Kidney (tissue), 22 donors: ENCODE measurements at places on chromosomes 2 and 18. TPM values are rescaled to one million over a fixed set of nuclear protein-coding genes. Genes with fewer than 3 reads are reported as not detected.
A peak's percentile ranks its signal among the peaks of the same experiment; 100 is the strongest.

Gene PREB
- total RNA-seq, result 46.1 TPM

Gene RAX
- not detected for total RNA-seq

DNA sequence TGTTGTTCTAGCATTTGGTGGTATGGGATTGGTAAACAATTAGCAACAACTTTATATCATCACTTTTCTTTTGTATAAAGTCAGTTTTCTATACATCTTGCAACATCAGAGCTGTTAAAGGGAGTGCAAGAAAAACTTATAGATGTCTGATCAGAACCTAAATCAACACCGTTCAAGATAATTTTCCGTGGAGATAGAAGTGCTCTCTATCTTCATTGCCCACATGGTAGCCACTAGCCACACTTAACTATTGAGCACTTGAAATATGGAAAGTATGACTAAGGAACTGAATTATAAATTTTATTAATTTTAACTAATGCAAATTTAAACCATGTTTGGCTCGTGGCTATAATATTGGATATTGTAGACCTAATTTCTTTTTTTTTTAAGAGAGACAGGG is 5.2 kb downstream of the TTC27 start:
- DNase-seq, result no peak

Gene MEP1B
- not detected for total RNA-seq

DNA sequence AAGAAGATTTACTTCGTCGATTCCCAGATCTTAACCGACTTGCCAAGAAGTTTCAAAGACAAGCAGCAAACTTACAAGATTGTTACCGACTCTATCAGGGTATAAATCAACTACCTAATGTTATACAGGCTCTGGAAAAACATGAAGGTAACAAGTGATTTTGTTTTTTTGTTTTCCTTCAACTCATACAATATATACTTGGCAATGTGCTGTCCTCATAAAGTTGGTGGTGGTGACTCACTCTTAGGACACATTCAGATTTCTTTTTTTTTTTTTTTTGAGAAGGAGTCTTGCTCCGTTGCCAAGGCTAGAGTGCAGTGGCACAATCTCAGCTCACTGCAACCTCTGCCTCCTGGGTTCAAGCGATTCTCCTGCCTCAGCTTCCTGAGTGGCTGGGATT is 26.8 kb downstream of the MSH2 start:
- DNase-seq, result no peak

Gene LDAH
- 20.4 TPM for total RNA-seq

Gene TDRD15
- total RNA-seq, result 0.06 TPM

GRCh38 chr2:1556776-1557466 is 143.7 kb downstream of the TPO start:
- DNase-seq, result peak; percentile 55

DNA sequence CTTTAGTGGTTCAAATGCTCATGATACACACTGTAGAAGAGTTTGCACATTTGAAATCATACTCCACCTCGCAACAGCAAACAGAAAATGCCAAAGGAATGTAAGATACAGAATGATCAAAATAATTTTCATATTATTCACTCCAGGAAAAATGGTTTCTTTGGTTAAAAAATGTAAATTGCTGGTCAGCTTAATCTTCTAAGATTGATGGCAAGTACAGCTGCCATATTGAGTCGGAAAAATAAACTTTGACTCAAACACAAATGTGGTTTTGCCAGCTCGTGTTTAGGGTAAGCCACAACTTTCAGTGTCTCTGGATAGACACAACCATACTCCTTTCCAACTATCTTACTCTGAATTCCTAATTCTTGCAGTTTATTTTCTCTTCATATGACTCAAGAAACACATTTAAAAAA is 154.9 kb upstream of the SMIM21 start:
- no peak for DNase-seq

GRCh38 chr2:145652571-145653545 is 1132.9 kb upstream of the ZEB2 start:
- DNase-seq, result no peak

Gene KLHL41
- 1.8 TPM for total RNA-seq

- DNase-seq, result no peak
These were observed 9.3 kb downstream of the PSTPIP2 start for GRCh38 chr18:46062781-46063180.

DNA sequence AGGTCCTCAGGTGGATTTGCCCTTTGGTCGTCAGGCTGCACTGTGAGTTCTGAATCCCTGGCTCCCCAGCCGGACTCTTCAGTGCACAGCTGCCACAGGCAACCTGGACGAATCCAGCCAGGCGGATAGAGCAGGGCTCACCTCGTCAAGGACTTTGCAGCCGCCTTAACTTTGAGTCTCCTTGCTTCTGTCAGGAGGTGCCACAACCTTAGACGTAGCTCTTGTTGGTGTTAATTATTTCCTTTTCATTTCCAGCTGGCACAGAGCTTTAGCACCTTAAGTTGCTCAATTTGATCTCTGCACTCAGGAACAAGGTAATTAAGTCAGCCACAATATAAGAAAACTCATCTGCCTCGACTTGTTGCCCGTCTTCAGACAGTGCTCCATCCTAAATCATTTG is 17.7 kb downstream of the SMIM21 start:
- DNase-seq, result peak; percentile 27

Gene DNAJB2
- total RNA-seq, result 94.3 TPM

GRCh38 chr2:101596333-101596732 is 101.2 kb upstream of the MAP4K4 start:
- DNase-seq, result no peak

DNA sequence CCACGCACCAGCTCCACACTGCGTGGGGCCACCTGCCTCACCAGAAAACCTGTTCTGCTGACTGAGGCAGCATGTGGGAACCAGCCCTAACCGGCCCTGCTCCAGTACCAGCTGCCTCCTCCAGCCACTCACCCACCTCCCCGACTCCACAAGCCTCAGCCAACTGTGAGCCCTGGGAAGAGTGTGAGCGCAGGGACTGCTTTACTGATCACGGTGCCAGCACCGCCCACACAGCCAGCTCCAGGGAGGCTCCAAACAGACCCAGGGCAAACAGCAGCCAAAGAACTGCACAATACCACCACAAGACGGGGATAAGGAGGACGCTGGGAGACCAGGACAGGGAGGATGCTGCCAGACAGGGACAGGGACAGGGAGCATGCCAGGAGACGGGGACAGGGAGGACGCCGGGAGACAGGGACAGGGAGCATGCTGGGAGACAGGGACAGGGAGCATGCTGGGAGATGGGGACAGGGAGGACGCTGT is 28.4 kb downstream of the EIPR1 start:
- peak; percentile 90 for DNase-seq

Gene ARHGAP25
- 20.4 TPM for total RNA-seq

GRCh38 chr2:112345030-112346027 is 69.9 kb downstream of the ZC3H6 start:
- DNase-seq, result no peak

- DNase-seq, result no peak
These were observed 1.2 kb downstream of the CNOT9 start for GRCh38 chr2:218569661-218570500.

- DNase-seq, result peak; percentile 35
These were observed 503 bp downstream of the ZNF513 start for GRCh38 chr2:27379836-27380625.

DNA sequence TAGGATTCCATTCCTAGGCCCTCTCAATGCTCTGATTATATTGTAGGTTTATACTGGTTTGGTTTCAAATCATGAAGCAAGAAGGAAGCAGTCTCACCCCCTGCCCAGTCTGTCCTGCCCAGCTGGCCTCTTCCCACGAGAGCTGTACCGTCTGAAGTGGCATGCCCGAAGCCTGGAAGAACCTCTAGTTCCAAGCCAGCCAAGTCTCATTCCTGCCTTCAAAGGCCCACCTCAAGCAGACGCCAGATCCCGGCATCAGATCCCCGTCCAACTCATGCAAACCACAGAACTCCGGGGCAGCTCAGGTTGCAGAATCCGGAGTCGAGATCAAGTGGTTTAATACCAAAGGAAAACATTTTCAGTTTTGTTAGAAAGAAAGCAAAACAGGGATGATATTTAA is 234.4 kb downstream of the LPIN1 start:
- DNase-seq, result no peak

DNA sequence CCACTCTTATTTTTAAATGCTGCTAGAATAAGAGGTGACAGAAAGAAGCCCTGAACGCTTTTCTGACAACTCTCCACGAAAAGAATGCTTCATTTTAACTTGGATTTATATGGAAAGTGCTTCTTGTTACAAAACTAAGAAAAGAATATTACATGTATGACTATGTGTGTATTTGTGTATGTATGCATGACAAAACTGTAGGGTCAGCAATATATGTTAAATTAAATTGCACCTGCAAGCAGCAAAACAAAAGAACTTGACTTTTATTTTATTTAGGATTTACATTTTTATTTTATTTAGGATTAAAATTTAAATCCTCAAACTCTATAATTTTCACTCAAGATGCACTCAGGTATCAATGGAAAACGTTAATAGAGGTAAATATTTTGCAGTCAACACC is 187.1 kb downstream of the NR4A2 start:
- DNase-seq, result no peak

DNA sequence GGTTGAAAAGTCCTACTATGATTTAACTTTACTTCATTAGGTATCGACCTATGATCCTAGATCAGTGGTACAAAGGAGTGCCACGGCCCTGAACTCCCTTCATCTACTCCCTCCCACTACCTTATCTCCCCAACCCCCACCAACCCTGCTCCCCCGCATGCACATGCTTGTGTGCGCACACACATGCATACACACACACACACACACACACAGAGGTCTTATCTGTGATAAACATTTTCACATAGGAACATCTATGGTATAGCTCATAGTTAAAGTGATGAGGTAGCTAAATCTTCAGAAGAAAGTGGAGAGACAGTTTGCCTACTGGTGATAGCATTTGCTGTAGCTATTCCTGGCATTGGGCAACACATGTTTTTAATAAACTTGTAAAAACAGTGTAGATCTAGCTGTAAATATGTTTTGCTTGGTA is 471.3 kb downstream of the ZEB2 start:
- DNase-seq, result no peak

GRCh38 chr2:189858291-189858690 is 74.0 kb downstream of the PMS1 start:
- DNase-seq, result no peak
